ENCODE measurements at places on chromosomes 3 and 15. TPM values are rescaled to one million over a fixed set of nuclear protein-coding genes. Genes with fewer than 3 reads are reported as not detected.
A peak's percentile ranks its signal among the peaks of the same experiment; 100 is the strongest.

SLC28A1 gene
- not detected for polyA plus RNA-seq

UNC45A gene
- 59.7 TPM for polyA plus RNA-seq

FMN1 gene
- 1.4 TPM for polyA plus RNA-seq

BOC gene
- 21.6 TPM for polyA plus RNA-seq

MESP2 gene
- polyA plus RNA-seq = not detected

PLA2G4D gene
- polyA plus RNA-seq = not detected

ZNF660 gene
- polyA plus RNA-seq = 0.54 TPM

DUOX1 gene
- 1.8 TPM for polyA plus RNA-seq

GRK7 gene
- 0.08 TPM for polyA plus RNA-seq

- no peaks in the 10 kb centered on the region for H3K27me3 ChIP-seq
- H3K36me3 ChIP-seq = no peaks in the 10 kb centered on the region
- H3K4me1 ChIP-seq = peaks cover 7% of the 10 kb centered on the region
- H3K27ac ChIP-seq = no peak overlapping the region
Measured at GRCh38 chr3:50644561-50644960, 27.6 kb downstream of the MAPKAPK3 start.

GRCh38 chr3:126360046-126360713 is 3.0 kb upstream of the KLF15 start:
- no peak for DNase-seq
- H3K4me3 ChIP-seq = no peak overlapping the region
- H3K4me1 ChIP-seq = 0 out of 2 replicates have a peak, but pooled peaks cover 7% of the 10 kb centered on the region
- no peak overlapping the region for H3K27ac ChIP-seq
- peaks cover 37% of the 10 kb centered on the region for H3K27me3 ChIP-seq
- H3K36me3 ChIP-seq = no peaks in the 10 kb centered on the region

DNA sequence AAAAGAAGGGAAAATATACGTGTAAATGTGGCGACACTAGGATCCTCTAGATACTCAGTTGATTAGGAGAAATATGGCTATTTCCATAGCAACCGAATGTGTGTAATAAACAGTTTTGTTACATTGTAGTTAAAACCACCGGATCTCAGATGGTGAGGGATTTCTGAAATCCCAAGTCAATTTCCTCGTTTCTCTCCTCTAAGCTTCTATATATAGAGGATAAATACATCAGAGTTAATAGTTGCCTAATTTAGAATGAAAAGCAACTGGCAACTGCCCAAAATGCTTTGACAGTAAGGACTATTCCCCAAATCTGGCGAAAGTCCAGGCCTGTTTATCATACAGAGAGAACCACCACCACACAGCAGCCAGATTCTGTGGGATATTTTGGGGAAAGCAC is 112.6 kb downstream of the GABRB3 start:
- no peaks in the 10 kb centered on the region for H3K27me3 ChIP-seq
- no peaks in the 10 kb centered on the region for H3K36me3 ChIP-seq
- H3K4me3 ChIP-seq = no peak overlapping the region

DNA sequence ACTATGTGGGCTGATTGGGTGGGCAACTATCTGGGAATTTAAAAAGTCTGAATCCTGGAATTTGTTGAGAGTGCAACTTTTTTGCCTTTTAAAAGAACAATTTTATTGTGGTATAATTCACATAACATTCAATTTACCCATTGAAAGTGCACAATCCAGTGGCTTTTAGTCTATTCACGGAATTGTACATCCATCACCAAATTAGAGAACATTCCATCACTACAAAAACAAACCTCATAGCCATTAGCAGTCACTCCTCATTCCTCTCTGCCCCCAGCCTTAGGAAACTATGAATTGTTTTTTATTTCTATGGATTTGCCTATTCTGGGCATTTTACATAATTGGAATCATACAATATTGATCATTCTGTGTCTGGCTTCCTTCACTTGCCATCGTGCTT is 101.8 kb upstream of the ALDH1A3 start:
- H3K4me1 ChIP-seq = no peaks in the 10 kb centered on the region
- H3K4me3 ChIP-seq = no peak overlapping the region
- no peaks in the 10 kb centered on the region for H3K27me3 ChIP-seq
- H3K27ac ChIP-seq = no peak overlapping the region

DNA sequence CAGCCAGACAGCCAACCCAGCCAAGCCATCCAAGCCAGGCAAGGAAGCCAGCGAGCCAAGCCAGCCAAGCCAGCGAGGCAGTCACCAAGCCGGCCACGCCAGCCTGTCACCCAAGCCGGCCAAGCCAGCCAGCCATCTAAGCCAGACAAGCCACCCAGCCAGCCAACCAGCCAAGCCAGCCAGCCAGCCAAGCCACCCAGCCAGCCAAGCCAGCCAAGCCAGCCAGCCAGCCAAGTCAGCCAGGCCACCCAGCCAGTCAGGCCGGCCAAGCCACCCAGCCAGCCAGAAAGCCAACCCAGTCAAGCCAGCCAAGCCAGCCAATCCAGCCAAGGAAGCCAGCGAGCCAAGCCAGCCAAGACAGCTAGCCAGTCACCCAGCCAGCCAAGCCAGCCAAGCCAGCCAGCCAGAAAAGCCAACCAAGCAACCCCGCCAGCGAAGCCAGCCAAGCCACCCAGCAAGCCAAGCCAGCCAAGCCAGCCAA is 201.2 kb downstream of the GOLGA6L6 start:
- no peaks in the 10 kb centered on the region for H3K4me1 ChIP-seq
- no peak overlapping the region for H3K27ac ChIP-seq
- no peak for DNase-seq

DNA sequence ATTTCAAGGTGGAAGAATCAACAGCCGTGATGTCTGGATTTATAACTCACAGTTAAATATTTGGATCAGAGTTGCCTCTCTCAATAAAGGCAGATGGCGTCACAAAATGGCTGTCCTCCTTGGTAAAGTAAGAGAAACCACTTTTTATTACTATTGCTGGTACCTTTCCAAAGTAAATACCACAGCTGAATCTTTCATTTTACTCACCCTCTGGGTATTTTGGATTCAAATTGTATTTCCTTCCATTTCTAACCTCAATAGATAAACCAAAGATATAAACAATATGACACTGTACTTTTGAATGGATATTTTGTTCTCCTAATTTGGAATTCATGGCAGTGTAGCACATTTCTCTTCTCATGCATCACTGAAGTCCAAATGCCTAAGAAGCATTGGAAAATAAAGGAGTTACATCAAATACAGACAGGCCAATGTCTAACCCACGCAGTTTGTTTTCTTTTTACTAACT is 29.5 kb downstream of the KLHL24 start:
- H3K27ac ChIP-seq = peak overlapping the region; percentile 42
- peaks cover 45% of the 10 kb centered on the region for H3K4me1 ChIP-seq

DNA sequence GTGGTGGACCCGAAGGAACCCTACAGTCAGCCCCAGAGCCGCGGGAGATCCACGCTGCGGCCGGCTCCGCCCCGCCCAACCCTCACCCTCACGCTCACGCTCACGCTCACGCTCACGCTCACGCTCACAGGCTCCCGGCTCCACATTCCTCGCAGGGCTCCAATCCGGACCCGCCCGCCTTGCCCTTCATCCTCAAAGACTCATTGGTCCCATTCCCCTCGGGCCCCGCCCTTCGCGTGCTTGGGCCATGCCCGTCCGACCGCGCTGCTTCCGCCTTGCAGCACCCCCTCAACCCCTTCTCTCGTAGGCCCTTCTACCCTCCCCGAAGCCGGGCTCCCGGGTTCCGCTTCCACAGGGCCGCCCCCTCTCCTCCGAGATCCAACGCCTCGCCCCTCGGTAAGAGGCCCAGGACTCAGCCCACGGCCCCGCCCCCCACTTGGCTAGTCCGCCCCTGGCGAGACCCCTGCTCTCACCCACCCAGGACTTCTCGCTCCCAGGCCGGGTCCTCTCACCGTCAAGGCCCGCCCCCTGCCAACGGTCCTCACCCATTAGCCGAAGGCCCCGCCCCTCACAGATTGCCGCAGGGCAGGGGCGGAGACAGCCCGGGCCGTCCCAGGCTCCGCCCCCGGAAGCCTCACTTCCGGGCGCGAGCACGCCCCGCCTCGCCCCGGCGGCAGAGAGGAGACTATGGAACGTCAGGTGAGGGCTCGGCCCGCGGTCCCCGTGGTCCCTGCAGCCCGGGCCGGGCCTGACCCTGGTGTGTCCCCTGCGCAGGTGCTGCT is at the start of gene APEH:
Gene APEH, plus strand, starts transcription at position 637 of the 782 bp plus-strand sequence. Its CDS starts 51 bp downstream, at position 688.
- peak within 1 kb of the TSS; percentile 81 for H3K4me3 ChIP-seq
- no peaks in the 10 kb centered on the region for H3K27me3 ChIP-seq
- peak within 1 kb of the TSS; percentile 87 for H3K27ac ChIP-seq
- H3K36me3 ChIP-seq = 0 out of 2 replicates have a peak, but pooled peaks cover 4% of the 10 kb centered on the region
- peaks cover 11% of the 10 kb centered on the region for H3K4me1 ChIP-seq

DNA sequence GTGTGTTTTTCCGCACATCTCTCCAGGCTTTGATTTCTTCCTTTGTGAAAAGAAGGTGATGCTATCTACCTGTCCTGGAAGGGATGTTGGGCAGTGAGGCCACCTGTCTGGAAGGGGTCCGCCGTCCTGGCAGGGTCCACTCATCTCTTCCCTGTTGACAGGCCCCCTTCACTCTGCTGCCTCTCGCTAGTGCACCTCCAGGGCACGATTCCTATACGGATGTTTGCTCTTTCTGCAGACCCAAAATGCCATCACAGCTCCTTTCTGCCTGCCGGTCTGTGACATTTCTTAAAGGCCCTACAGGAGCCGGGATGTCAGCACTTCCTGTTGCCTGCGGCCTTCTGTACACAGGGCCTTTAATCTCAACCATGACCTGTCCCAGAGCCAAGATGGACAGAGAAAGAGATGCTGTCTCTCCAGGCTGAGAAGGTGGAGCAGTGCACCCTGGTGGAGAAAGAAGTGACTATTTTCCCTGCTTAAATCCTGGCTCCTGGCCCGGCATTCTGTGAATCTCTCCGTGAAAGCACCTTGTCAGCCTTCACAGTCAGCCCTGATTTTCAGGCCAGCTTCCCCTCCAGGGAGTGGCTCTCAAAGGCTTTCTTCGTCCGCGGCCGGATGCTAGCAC is 7.4 kb downstream of the FAM3D start:
- peak; percentile 59 for DNase-seq
- peaks cover 10% of the 10 kb centered on the region for H3K27me3 ChIP-seq
- H3K4me3 ChIP-seq = no peak overlapping the region
- H3K36me3 ChIP-seq = no peaks in the 10 kb centered on the region
- no peaks in the 10 kb centered on the region for H3K4me1 ChIP-seq

- H3K36me3 ChIP-seq = no peaks in the 10 kb centered on the region
- 0 out of 2 replicates have a peak, but pooled peaks cover 5% of the 10 kb centered on the region for H3K4me1 ChIP-seq
- peak; percentile 72 for DNase-seq
- peaks cover 44% of the 10 kb centered on the region for H3K27me3 ChIP-seq
Measured at GRCh38 chr3:183148056-183148455, 14.5 kb downstream of the LAMP3 start.

- no peak overlapping the region for H3K4me3 ChIP-seq
- no peaks in the 10 kb centered on the region for H3K4me1 ChIP-seq
- H3K27ac ChIP-seq = no peak overlapping the region
- no peaks in the 10 kb centered on the region for H3K36me3 ChIP-seq
- no peaks in the 10 kb centered on the region for H3K27me3 ChIP-seq
Measured at GRCh38 chr3:34533451-34533850, 735.0 kb downstream of the PDCD6IP start.

DNA sequence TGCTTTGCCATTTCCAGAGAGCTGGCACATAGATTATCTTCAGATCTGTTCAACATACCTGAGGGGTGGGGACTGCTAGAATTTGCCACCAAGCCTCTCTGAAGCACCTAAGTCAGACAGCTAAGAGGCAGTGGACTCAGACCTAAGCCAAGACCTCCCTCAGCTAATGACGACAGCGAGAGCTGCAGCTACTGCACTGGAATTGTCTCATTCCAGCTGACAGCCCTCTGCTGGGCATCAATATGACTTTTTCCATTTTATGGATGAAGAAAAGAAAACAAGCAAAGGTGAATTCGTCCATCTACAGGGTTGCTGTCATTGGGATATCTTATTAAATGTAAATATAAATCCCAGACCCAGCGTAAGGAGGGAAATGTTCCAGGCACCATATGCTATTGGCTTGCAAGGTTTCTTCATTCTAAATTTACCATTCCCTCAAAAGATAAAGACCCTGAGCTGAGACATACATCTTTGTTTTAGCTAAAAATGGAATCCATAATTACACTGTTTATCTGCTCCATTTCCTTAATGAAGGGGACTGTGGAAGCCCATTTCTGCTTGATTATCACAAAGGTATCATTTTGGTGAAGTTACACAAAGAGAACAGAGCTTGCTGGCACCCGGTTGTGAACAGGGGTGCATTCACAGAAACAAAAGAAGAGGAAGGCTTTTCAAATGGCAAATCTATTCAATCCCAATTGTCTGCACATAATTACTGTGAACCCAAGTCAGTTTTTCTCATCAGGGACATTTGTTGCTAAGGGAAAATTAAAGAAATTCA is 85.5 kb upstream of the LRTM1 start:
- H3K36me3 ChIP-seq = no peaks in the 10 kb centered on the region
- no peak overlapping the region for H3K27ac ChIP-seq
- H3K4me3 ChIP-seq = no peak overlapping the region
- H3K4me1 ChIP-seq = no peaks in the 10 kb centered on the region
- H3K27me3 ChIP-seq = no peaks in the 10 kb centered on the region

- no peaks in the 10 kb centered on the region for H3K27me3 ChIP-seq
- H3K36me3 ChIP-seq = peaks cover 13% of the 10 kb centered on the region
- peak; percentile 83 for DNase-seq
Measured at GRCh38 chr15:23038726-23039142, 635 bp downstream of the TUBGCP5 start.

Data from GM23248 (cell line).